ENCODE measurements at places on chromosomes 11 and 22.
A peak's percentile ranks its signal among the peaks of the same experiment; 100 is the strongest.

DNA sequence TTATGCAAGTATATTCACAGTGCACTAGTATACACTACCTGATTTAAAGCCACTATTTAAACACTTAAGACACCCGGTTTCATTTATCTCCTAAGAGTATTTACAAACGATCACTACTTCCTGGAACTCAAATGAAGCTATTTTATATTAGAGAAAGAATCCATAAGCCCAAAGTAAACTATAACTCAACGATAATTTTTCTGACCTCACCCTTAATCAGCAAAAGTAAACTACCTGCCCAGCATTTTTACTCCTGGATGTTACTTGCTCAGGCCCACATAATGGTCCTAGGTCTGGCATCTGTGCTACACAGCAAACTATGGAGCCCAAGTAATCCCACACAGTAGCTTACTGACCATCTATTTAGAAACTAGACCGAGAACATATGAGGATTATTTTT is 33.4 kb downstream of the TSG101 start:
- no peak for DNase-seq

DNA sequence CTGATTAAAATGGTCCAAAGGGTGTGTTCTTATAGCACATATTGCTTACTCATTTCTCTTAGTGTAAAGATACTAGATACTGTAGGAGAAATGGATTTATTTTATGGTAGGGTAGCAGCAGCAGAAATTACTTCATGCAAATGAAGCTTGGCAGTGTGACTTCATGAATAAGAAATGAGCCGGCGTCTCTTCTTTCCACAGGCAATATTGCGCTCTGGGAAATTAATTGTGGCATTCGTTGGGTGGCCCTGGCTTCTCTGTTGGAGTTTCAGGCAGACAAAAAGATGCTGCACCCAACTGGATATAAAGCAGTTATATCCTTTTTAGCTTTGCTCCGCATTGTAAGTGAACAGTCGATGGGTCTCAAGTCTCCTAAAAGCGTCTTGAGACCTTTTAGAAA is 211.0 kb upstream of the NAV2 start:
- no peak for DNase-seq

DNA sequence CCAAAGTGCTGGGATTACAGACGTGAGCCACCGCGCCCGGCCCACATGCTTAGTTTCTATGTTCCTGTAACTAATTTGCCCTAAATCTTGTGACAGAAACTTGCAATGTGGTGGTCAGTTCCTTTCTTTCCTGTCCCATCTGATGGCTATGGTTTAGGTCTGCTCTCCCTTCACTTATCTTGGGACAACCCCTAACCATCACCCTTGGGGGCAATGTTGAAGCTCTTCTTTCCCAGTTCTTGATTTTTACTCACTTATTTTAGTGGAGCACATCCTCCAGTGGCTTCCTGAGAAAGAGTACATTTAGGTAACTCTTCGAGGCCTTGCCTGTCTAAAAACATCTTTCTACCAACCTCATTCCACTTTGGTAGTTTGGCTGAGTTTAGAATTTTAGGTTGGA is 7.3 kb downstream of the SREBF2 start:
- no peak for DNase-seq

GRCh38 chr11:110571081-110571720 is 141.0 kb downstream of the ARHGAP20 start:
- DNase-seq, result no peak

- peak; percentile 55 for DNase-seq
Observed at GRCh38 chr11:69360606-69361005, 66.7 kb downstream of the MYEOV start.

DNA sequence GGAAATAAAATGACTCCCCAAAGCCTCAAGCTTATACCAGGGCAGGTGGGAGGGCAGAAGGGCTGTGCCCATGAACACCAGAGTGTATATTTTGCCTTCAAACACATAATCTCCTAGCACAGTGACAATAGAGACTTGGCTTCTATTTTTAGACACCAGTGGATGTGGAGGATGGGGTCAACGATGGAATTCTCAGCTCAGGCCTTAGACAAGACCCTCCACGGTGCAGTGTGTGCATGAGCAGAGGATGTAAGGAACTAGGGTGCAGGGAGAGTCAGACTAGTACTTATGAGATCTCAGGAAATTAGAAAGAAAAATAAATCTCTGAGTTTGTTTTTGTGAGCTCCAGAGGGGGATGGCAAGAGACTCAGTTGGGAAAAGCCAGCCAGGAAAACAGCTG is 113.6 kb upstream of the CADM1 start:
- peak; percentile 65 for DNase-seq

DNA sequence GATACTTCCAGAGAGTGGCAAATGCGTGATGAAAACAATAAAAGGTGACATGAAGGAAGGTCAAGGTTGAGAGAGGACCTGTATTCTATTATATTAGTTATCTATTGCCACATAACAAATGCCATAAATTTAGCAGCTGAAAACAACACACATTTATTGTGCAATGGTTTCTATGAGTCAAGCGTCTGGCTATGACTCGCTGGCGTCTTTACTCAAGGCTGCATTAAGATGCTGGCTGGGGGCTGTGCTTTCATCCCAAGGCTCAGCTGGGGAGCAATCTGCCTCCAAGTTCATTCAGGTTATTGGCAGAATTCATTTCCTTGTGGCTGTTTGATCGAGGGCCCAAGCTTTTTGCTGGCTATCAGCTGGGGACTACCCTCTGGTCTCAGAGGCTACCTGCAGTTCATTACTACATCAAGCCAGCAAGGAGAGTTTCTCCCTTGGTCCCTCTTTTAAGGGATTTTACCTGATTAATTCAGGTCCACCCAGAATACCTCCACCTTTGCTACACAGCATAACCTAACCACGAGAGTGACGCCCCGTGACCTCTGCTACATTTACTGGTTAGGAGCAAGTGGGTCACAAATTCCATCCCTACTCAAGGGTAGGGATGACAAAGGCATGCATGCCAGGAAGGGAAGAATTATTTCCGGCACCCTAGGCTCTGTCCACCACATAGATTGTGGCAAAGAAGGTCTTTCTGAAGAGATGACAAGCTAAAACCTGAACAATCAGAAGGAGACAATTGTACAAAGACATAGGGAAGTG is 549.1 kb downstream of the MN1 start:
- no peak for DNase-seq

DNA sequence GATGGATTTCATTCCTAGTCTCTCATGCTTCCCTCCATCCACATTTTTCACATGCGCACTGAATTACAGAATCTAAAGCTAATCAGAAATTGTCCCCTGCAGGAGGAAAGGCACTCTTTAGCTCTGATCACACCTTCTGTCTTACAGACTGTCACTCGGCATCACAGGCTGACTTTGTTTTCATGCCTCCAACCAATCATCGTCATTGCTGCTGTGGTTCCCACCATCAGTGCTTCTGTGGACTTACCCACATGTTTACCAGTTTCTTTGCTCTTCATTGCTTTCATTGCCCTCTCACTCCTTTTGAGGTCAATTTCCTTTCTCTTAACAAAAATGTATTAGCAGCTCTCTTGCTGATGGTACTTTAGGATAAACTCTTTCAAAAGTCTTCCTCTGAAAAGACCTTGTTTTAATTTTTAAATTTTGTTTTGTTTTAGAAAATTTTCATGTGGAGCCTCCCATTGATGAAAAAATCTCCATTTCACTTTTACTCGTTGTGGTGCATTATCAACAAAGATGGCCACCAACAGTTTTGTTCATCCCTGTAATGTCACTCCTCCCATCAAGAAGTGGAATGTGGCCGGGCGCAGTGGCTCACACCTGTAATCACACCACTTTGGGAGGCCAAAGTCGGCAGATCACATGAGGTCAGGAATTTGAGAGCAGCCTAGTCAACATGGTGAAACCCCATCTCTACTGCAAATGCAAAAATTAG is 20.2 kb upstream of the TREH start:
- no peak for DNase-seq

DNA sequence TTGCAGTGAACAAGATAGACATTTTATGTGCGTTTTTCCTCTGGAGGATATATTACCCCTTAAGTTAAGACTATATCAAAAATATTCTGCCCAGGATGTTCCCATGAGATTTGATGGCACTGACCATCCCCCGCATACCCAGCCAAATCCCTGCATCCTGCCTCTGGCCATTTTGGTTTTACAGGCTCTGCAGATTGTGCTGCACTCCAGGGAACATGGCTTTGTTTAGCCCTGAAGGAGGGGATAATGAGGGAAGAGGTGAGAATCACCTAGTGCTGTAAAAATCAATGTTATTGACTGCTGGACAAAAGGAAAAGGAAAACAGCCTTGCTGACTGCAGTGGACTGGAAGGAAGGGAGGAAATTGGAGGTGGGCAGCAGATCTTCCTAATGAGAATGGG is 717.4 kb downstream of the DLG2 start:
- no peak for DNase-seq

DNA sequence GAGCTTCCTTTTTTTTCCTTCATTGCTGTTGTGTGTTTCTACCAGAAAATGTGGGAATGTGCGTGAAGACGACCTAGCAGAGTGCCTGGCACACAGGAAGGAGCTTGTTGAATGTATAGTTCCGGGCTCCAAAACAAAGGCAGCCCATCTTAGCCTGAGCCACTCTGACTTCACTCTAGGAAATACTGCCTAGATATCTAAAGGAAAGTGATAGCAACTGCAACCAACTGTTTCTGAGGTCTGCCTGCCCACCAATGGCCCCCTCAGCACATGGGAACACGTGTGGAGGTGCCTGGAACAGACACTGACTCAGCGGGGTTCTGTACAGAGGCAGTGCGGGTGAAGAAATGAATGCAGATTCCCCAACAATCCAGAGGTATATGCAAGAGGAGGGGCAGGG is 14.7 kb upstream of the XBP1 start:
- DNase-seq, result no peak

DNA sequence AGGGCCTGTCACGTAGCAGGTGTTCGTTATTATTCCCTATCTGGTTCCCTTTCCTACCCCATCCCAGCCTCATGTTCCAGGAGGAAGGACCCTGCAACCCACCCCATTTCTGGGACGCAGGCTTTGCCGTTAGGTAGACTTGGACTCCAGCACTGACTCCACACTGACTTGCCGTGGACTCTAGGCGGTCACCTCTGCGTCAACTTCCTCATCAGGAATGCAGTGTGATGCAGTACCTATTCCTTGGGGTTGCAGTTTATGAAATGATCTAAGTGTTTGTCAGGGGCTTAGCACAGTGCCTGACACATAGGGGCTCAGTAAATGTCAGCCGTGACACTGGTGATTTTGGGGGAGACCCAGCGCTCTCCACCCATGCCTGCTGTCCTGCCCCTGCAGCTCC is 16.8 kb downstream of the DGKZ start:
- DNase-seq, result no peak

DNA sequence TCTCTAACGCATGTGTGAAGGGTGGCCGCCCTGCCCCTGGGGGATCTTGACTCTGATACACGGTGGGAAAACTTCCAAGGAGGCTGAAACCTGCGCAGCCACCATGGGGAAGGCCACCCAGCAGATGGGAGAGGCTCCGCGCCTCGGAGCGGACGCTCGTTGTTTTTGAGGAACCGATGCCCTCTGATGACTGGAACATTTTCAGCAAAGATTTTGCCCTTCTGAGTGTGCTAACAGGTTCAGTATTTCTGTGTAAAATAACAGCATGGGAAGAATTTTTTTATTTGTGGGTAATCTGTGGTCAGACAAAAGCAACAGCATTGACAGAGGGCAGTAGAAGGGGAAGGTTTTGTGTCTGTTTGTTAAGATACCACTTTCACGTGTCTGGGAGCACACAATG is 16.7 kb downstream of the MB start:
- DNase-seq, result no peak

DNA sequence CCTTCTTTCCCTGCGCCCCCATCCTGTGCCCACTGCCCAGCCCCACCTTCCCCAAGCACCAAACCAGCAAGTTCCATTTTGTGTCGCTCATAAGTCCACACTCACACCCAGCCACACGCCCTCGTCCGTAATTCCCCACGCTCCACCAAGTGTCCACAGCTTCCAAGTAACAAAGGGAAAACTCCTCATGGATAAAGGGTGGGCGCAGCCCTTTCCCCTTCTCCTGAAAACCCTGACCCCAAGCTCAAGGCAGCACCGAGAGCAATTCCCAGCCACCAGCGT is 458 bp downstream of the FXYD6 start:
- no peak for DNase-seq

- no peak for DNase-seq
Observed at GRCh38 chr11:125202362-125202880, 37.9 kb downstream of the PKNOX2 start.

GRCh38 chr11:12809864-12810567 is 135.8 kb downstream of the TEAD1 start:
- DNase-seq, result no peak

- peak; percentile 46 for DNase-seq
Observed at GRCh38 chr11:82733444-82734119, at the start of gene FAM181B. FAM181B (minus strand) TSS chr11:82733864; CDS start chr11:82733729, 135 bp downstream.

DNA sequence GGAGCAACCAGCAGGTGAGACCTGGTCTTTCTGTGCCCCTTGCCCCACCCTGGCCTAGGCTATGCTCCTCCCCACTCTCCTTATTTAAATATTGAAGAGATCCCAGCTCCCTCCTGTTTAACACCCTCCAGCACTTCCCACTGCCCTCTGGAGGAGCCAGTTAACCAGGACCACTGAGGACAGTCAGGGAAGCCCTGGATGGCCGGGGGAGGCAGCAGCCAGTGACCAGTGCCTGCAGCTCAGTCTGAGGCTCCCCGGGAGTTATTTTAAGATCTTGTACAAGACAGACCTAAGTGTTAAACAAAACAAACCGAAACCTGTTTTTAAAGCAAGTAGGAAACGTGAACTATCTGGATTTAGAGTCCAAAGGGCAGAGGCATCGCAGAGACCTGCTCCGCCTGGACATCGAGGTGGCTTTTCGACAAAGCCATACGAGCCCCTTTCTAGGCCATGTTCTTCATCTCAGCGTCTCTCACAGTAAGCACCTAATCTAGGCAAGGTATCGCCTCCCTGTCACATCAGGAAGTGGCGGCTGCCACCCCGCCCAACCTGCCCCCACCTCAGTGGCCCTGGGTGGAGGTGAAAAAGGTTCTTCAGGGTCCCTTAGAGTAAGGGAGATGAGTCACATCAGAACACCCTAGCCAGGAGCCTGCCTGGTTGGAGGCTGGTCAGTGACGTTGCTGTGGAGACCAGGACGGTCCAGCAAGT is 35.2 kb downstream of the TRMU start:
- DNase-seq, result no peak

- DNase-seq, result peak; percentile 63
Observed at GRCh38 chr22:31346733-31347250, 646 bp upstream of the PATZ1 start.

DNA sequence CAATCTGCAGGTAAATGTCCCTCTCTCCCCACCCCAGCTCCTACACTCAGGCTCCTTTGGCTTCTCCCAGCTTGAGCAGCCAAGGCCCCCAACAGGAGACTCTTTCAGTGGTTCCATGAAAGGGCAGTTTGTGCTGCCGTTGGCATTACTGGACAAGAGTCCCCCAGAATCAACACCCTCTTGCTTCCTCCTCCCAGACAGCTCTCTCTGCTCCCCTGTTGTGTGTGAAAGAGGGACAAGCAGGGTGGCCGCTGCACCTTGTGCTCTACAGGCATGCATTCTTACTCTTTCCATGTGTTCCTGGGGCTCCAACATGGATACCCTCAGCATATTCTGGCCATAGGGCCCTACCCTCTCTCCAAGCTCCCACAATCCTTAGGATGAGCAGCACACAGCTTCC is 48.7 kb downstream of the P4HA3 start:
- DNase-seq, result no peak
